ENCODE measurements at places on chromosomes 16 and 17.

DNA sequence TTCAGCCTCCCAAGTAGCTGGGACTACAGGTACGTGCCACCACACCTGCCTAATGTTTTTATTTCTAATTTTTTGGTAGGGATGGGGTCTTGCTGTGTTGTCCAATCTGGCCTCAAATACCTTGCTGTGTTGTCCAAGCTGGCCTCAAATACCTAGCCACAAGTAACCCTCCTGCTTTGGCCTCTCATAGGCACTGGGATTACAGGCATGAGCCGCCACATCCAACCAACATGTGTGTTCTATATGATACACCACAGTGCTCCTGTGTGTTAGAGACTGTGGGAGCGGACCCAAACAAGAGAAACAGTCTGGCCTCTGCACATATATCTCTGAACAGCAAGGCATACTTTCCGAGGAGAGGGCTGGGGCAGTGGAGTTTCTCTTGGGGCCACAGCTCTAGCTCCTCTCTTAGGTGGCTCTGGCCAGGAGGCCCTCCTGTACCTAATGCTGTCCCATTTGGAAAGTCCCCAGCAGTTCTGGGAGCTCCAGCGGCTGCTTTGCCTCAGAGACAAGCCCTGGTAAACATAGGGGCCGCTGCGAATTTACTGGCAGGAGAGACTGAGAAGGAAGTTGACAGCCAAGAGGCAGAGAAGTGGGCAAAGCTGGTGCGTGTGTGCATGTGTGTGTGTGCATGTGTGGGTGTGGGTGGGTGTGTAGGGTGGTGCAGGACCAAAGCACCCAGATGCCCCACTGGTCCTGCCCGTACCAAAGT lies 95.0 kb downstream of the RAB11FIP4 start:
- DNase-seq, result no peak

DNA sequence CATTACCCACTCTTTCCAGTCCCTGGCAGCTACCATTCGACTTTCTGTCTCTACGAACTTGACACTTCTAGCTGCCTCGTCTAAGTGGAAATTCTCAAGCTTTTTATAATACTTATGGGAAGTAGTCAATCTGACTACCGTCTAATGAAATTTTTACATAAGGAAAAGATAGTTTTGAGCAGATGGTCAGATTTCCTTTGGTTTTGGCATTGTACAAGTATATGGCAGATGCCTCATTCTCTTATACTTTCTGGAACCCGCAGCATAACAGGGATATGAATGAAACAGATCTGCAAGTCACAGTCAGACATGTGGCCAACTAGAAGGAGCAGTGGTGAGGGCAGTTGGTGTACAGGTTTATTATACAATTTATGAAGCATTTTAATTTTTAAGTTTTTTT lies 146.0 kb downstream of the PITPNC1 start:
- DNase-seq, result no peak

DNA sequence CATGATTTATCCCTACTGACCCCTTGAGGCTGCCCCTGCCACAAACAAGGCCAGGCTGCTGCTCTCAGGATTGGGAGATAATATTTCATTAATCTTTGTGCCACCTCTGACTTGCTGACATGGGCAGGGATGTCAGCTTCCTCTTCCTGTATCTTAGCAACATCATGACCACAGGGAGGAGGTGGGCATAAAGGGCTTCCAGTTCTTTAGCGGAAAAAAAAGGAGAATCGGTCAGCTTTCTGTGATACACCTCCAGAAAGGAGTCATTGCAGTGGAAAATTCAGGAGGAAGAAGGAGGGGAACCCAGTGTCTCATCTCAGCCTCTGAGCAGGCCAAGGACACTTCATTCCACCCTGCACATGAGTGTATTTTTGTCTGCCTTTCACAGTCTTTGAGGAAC lies 206.8 kb upstream of the SDK2 start:
- no peak for DNase-seq

DNA sequence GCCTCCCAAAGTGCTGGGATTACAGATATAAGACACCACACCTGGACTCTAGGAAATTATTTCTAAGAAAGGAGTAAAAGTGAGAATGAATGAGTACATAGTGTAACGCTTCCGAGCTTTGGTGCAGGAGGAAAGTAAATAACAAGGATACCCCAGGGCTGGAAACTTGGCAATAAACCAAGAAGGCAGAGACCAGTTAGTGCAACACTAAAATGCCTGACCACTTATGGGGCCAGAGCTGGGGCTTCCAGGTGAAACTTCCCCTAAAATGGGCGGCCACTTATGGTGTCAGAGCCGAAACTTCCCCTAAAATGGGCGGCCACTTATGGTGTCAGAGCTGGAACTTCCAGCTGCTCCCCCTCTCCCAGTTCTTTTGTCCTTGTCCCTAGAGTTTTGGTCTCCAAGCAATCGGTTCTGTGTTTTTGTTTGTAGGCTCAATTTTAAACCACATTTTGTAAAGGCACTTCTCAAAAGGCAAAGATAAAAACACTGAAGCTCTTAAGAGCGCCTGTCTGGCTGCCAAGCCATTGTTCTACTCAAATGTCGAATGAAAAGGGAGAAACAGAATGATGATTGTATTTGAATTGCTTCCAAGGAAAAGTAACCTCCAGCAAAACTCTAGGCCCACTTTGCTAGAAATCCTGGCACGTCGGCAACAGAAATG lies 63.9 kb downstream of the NXN start:
- DNase-seq, result no peak

DNA sequence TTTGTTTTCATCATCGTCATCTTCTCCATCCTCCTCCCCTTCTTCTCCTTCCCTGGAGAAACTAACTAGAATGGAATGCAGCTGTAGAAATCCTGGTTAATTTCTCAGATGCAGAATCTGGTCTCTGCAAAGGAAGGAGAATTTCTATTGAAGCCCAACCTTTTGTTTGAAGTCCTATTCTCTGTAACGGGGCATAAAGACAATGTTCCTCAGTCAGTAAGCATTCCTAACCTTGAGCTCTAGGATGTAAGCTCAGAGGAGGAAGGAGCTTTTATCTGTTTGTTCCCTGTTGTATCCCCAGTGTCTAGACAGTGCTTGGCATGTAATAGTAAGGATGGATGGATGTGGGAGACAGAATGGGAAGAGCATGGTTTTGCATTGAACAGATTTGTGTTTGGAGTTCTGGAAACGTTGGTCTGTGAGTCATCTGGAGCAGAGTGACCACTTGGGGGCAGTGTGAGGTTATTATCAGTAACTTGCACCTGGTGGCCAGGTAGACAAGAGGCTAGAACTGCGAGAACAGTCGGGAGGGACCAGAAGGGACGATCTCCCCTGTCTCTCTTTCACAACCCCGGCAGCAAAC lies 363.7 kb downstream of the SNX29 start:
- DNase-seq, result no peak

DNA sequence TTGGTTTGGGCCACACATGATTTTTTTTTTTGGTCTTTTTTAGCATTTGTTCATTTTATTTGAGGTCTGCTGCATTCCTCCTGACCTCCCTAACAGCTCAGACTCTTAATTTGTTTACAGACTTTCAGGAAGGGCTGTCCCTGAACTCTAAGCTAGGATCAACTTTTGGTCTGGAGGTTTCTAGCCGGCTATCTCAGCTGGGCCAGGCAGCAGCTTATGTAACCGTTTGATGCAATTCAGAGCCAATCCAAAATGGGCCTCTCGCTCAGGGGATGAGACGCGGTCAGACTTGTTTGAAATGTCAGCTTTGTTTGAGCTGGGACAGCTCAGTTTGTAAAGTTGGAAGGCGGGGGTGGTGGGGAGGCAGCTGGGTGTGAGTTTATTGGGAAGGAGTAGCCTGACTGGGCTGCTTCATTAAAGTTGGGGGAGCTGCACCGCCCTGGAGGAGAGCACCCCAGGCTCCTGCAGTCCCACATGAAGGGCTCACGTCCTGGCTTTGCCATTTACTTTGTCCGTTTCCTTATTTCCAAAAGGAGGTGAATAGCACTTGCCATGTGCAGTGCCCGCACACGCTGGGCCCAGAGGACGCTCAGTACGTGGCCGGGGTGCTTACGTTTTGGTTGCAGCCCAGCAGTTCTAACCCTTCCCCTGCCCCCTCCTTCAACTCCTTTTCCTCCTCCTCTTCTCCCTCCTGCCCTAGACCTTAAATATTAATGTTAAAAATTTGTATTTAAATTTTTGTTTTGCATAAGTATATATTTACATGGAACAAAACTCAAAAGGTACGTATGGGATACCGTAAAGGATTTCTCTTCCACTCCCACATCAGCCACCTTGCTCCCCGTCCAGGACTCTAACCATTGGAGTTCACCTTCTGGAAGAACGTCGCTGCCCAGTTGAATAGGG lies 121.2 kb downstream of the SNX29 start:
- no peak for DNase-seq

DNA sequence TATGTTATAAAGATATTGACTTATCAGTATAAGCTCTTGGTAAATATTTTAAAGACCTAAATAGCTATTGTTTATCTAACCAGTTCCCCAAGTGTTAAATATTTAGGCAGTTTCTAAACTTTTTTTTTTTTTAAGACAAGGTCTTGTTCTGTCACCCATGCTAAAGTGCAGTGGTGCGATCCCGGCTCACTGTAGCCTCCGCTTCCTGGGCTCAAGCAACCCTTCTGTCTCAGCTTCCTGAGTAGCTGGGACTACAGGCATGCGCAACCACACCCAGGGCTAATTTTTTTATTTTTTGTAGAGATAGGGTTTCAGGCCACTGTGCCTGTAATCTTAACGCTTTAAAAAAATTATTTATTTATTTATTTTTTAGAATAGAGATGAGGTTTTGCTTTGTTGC lies 43.5 kb downstream of the SNX29 start:
- no peak for DNase-seq

DNA sequence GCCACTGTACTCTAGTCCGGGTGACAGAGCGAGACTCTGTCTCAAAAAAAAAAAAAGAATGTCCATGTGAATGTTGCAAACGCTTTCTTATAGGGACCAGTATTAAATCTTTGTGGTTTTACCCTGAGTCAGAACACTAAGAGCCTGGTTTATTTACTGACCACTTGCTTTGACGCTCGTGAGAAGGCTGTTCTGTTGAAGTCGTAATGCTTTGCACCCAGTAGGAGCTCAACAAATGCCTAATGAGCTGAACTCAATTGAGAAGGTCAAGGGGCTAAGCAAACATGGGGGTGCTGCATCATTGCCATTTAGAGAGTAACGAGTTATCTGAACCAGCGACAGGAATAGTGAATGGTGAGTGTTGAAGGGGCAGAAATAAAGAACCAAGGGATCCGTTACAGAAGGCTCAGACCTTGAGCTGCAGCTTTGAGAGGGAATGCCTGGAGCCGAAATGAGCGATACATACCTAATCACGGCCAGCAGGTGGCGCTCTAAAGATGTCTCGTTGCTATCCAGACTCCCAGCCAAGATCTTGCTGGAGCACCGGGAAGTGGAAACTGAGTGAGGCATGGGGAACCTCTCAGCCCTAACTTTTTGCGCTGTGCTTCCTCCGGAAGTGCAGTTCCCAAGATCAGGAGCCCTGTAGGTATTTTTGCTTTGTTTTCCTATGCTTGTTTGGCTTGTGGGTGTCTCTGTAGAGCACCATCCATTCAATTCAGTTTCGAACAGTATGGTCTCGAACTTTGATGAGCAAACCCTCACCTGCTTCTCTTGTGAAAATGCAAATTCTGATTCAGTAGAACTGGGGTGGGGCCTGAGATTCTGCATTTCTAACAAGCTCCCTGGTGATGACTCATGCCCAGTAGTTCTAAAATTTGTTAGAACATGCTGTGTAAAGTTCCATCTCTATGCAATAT lies 12.6 kb upstream of the RNF222 start:
- DNase-seq, result peak; percentile 80

- peak; percentile 33 for DNase-seq
Observed at GRCh38 chr16:75075688-75076268, 40.8 kb downstream of the LDHD start.

- no peak for DNase-seq
Observed at GRCh38 chr17:65696739-65697394, 135.4 kb upstream of the AXIN2 start.

- no peak for DNase-seq
Observed at GRCh38 chr17:74860872-74861661, 1.4 kb upstream of the GRIN2C start.

DNA sequence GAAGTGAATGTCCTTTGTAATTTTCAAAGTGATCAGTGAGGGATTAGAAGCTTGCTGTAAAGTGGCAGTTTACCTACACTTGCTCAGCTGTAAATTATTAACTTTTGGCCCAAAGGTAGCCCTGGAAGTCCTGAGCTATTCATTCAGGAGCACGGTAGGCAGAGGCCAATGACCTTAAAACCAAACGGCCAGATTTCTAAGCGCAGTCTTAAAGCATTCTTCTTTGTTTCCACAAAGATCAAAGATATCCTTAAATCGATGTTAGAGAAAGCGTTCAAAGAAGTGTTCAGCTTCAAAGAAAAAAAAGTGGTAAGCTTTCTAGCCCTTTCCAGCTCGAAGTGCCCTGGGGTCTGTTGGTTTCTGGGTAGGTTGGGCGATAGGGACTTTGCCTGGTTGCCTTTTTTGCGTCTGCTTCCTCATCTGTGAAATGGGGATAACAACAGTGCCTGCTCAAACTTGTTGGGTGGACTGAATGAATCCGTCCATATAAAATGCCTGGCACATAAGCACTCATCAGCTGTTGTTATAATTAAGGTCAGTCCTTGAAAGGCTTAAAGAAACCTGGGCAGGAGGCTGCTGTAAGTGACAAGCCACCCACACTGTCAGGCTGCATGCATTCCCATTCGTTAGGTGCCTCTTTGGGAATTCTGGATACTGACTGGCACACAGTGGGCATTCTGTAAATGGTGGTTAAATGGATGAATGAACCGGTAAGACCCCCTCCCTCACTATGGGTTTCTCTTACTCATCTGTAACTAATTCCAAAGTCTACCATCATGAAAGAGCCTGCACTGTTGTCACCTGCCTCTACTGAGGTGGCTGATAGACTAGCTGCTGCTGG lies 113.2 kb downstream of the PRKCA start:
- no peak for DNase-seq

GRCh38 chr17:40402668-40403067 lies 15.0 kb downstream of the TOP2A start:
- no peak for DNase-seq

- no peak for DNase-seq
Observed at GRCh38 chr17:8438441-8438840, 2.8 kb downstream of the NDEL1 start.

DNA sequence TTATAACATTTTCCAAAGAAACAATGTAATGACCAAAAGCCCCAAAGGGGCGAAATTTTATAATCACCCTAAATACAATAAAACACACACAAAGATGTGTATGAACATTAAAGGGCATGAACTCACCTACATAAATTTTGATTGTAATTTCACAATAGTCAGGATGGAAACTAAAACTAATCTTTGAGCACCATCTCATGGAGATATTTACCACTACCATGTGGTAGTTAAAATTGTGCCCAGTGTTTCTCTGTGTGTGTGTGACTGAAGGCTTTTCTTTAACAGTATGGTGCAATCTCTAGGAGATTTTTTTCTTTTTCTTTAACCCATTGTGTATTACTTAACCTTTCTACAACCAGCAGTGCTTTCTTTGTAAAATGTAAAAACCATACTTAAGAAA lies 19.7 kb upstream of the MEIOC start:
- DNase-seq, result peak; percentile 26

- DNase-seq, result no peak
Observed at GRCh38 chr16:73480381-73480780, 432.5 kb upstream of the ZFHX3 start.

DNA sequence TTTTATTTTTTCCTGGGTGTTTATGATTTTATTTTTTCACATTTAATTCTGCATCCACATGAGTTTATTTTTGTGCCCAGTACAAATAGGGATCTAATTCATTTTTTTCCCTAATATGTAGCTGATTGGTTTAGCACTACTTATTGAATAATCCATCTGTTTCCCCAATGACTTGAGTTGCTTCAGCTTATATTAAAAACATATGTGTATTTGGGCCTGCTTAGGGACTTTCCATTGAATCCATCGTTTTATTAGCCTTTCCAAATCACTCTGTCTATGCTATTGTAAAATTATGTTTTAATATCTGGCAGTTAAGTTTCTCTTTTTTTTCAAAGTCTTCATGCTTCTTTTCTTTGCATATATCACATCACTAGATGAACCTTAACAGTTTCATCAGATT lies 42.2 kb downstream of the WWP2 start:
- DNase-seq, result no peak

Measured in cerebellum (tissue), 4 donors.